Activated CD4-positive, alpha-beta memory T cell treated with anti-CD3 and anti-CD28 coated beads, Interleukin-2, amount 10 ng/mL, durations not matched to agents 7 days and 5 days (primary cell): ENCODE measurements at places on chromosomes 12 and 14.

DNA sequence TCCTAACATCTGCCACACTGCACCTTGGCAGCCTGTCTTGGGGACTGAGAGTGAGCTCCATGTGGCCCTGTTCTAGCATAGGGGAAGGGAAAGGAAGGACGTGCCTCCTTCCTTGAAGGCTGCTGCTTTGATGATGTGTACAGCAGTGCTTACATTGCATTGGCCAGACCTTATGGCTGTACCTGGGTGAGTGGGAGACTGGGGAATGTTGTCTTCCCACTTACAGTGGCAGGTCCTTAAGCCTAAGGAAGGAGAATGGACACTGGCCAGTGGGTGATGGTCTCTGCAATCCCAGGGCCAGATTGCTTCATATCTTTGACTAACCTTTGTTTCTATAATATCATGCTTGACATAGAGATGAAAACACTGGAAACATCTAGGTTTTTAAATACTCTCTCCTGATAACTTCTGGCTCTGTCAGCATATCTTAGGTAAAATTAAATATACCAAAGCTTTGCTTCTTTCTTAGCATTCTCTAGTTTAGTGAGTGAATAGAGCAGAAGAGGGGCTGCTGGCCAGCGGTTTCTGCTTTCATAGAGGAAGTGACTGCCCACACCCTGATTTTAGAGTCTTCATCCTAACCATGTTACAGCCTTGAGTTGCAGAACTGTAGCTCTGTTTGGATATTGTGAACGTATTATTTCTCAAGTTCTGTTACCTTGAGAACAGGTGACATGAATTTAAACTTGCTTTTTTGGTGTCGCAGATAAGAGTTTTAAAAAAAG, 27.2 kb downstream of the KLC1 start:
- DNase-seq: no peak

DNA sequence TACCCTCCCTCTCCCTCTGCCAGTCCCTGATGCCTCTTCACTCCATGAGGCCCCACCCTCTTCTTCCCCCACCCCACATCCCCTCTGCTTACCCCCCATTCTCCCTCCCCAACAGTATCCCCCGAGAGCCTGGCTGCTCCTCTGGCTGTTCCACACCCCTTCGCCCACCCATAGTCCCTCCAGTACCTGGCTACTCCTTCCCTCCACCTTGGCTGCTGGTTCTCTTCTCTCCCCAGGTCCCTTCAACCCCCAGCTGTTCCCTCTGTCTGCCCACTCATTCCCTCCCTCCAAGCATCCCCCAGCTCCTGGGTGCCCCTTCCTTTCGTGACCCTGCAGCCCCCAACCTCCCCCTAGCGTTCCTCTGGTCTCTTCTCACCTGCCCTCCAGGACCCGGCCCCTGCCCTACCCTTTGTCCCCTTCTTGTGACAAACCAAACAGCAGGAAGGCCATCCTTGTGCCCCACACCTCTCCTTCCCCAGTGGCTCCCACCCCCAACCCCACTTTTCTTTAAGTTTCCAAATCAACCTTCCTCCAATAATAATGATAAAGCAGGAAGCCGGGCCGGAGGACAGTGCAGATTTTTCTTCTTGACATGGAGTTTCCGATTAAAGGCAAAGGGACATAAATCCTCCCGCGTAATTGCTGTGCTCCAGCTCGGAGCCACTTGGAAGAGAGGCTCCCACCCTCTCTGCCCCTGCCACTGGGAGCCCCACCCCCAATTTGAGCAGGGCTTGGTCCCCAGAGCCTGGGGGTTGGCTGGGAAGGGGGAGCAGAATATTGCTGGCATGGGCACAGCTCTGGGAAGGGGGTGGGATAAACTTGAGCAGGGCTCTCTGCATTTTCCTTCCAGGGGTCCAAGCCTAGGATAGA, 40.0 kb downstream of the SMUG1 start:
- no peak for DNase-seq

- DNase-seq: no peak
Observed at GRCh38 chr12:19963972-19964371, 404.4 kb upstream of the PDE3A start.

DNA sequence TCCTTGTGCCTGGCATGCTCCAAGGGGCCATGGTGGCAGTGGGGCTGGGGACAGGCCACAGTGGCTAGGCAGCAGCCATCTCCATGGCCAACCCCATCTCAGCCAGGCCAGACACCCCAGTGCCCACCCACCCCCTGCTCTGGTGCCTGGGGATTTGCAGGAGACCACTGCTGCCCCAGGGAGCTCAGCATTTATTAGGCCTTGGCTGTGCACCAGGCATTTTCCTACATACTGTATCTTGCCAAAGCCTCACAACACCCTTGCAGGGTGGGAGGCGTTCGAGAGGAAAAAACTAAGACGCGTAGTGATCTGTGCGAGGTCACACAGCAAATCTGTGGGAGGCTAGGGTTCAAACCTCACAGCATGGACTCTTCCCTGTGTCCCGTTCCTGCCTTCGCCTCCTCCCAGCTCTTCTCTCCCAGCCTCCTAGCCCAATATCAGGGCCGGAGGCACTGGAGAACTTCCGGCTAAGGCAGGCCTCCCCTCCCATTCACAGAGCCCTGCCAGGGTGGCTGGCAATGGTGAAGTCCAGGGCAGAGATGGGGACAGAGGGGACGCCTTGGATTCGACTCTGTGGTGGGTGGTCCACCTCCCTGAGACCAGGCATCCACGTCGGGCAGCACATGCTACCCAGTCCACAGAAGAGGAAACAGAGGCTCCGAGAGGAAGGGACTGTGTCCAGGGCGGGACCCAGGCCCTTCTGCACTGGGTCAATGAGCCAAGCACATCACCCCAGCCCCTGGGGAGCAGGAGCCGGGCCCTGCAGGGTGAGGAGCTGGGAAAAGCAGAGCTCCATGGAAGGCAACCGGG, 57.4 kb downstream of the FAM222A start:
- DNase-seq: no peak

DNA sequence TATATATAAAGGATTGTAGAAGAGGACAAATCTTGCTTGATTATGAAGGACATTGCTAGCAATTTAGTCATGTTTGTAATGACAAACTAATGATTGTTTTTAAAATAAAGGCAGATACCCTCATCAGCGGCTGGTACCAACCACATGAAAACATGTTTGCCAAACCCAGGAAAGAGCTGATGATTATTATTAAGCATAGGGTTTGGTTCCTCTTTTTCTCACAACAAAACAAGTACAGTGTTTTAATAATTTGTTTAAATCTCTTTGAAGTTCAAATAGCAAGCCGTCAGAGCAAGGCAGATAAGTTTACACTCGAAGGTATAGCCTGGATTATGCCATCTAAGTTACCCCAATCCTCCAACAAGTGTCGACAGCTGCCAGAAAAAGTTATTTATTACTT, 5.3 kb upstream of the SINHCAF start:
- no peak for DNase-seq

GRCh38 chr12:31815096-31815495, 86.3 kb upstream of the AMN1 start:
- DNase-seq: no peak

DNA sequence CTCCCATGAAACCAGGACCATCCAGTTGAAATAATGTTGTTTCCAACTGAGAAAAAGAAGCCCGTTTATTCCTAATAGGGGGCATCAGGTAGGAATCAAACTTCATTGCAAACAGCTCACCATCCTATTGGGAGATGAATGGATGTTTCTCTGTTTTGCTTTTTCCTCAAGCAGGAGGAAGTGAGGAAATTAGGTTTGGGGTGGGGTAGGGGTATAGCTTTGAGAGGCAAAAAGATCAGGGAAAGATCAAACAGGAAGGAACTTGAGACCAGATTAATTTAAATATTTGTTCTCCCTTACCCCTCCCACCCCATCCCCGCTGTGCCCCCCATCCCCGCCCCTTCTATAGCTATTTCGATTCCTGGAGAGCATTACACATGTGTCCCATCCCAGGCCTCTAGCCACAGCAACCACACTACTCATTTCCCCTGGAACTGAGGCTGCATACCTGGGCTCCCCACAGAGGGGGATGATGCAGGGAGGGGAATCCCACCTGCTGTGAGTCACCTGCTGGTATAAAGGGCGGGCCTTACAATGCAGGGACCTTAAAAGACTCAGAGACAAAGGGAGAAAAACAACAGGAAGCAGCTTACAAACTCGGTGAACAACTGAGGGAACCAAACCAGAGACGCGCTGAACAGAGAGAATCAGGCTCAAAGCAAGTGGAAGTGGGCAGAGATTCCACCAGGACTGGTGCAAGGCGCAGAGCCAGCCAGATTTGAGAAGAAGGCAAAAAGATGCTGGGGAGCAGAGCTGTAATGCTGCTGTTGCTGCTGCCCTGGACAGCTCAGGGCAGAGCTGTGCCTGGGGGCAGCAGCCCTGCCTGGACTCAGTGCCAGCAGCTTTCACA, at the start of gene IL23A:
IL23A (plus strand) TSS at position 577 of the 850 bp plus-strand sequence; CDS start at position 738, 161 bp downstream.
- DNase-seq: peak; percentile 82

- DNase-seq: no peak
Observed at GRCh38 chr12:106759526-106760183, 14.8 kb upstream of the RIC8B start.

DNA sequence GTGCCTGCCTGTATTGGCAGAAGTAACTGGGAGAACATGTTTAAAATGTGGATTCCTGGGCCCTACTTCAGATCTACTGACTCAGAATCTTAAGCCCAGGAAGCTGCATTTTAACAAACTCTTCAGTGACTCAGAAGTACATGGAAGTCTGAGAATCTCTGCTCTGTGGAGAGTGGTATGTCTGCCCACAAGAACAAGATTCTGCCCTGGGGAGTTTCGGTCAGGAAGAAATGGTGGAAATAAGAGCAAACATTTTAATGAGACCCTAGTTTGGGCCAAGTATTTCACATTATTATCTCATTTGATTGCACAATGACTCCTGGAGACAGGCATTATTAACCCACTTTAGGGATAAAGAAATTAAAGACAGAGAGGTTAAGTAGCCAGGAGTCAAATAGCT, 8.2 kb downstream of the ALDH1L2 start:
- no peak for DNase-seq

DNA sequence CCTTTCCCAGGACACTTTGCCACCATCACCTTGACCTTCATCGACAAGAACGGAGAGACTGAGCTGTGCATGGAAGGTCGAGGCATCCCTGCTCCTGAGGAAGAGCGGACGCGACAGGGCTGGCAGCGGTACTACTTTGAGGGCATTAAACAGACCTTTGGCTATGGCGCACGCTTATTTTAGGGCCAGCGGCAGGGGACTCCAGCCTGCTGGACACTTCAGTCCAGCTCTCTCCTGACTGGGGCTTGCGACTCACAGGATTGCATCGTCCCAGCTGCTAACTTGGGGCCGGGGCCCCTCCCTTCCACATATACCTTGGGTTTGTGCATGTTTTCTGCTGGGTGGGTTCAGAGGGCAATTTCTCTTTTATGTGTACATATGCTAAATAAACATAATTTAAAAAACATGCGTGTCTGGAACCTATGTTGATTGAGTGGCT, 11.2 kb downstream of the AHSA1 start:
- DNase-seq: no peak

DNA sequence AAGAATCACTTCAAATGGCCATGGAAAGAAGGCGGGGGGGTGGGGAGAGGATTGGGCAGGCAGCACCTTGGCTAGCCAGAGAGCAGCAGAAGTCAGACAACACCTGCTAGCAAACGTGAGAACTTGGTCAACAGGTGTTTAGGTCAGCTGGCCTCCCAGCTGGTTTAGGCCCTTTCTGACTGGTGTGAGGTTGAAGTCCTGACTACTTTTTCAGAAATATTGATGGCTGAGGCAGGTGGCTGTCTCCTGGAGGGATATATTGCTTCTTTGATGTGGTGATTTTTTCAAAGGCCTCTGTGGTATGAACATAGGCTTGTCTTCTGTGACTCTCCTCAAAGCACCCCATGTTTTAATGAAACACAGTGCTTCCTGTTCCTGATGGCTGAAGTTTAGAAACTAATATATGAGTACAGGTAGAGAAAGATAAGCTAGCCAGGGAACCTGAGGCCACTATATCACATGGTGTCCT, 238.2 kb upstream of the SSTR1 start:
- no peak for DNase-seq

DNA sequence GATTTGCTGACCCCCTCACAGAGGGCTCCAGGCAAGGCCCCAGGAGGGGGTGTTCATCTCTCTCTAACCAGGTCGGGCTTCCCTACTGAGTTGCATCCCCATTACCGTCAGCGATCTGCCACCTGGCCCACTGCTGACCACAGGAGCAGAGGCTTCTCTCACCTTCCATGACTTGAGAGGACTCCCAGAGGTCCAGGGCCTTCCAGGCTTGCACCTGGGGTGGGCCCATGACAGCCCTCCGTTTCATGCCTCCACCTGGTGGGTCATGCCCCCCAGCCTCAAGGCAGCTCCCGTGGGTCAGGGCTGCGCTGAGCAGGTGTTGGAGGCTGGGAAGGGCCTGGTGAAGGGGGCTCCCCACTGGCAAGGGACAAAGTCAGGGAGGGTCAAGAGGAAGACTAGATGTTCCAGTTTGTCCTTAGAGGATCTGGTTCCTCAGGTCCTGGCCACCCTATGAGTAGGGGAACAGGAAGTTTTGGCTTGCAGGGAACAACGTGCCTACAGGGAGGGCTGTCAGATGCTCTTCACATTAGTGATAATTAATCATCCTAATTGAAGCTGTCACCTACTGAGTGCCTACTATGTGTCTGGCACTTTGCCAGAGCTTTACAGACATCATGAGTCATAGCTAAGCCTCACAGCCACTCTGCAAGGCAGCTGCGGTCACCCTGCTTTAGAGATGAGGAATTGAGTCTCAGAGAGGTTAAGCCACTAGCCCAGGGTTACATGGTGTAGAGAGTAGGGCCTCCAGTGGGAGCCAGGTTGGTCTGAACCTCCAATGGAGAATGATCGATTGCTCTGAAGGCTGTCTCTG, 13.8 kb downstream of the NFKBIA start:
- no peak for DNase-seq

GRCh38 chr14:20904393-20905029, 13.3 kb downstream of the RNASE3 start:
- no peak for DNase-seq

DNA sequence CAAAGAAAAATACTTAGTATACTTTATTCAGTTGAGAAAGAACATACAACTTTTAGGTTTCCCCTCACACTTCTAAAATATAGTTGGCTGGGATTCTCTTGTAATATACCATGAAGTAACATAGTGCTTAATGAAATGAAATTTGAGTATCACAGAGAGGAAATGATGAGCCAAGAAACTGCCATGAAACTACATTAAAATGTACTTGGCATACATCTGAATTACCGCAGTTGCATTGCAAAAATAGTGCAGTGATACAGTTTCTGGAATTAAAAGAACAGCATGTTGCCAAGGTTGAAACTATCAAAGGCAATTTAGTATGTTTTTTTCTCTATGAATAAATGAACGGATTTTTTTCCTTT, 389.2 kb downstream of the TMEM117 start:
- no peak for DNase-seq
